Right cardiac atrium (tissue), 5 donors: ENCODE measurements at places on chromosomes 3 and 15. TPM values are rescaled to one million over a fixed set of nuclear protein-coding genes. Genes with fewer than 3 reads are reported as not detected.

GRCh38 chr3:57545636-57546268 is 1.6 kb upstream of the DNAH12 start:
- DNase-seq, result peak; percentile 42

CHRM5 gene
- not detected for polyA plus RNA-seq

- DNase-seq, result no peak
Measured at GRCh38 chr3:187750513-187751123, 5.3 kb upstream of the BCL6 start.

DNA sequence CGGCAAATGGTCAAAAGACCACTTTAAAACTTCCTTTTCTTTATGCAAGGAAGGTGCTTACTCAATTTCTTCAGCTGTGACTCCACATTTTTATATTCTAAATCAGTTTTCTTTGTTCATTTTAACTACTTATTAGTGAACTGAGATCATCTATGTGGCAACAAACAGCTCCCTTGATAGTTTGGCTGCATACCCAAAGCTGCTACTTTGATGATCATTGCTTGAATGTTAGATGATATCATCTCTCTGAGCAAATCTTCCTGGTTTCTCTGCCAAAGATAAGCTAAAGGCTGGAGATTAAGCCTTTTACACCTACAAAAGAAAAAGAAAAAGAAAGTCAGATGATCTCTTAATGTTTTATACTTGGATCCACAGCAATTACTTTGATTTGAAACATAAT is 95.5 kb downstream of the DPH6 start:
- DNase-seq, result no peak

GRM2 gene
- 0.09 TPM for polyA plus RNA-seq

AP3B2 gene
- 0.34 TPM for polyA plus RNA-seq

GRCh38 chr15:60576044-60576443 is 97.1 kb upstream of the ICE2 start:
- no peak for DNase-seq

DISP2 gene
- polyA plus RNA-seq, result 2.4 TPM

LSG1 gene
- polyA plus RNA-seq, result 12.1 TPM

GRCh38 chr15:64146885-64147681 is 4.4 kb upstream of the SNX22 start:
- peak; percentile 48 for DNase-seq

U2SURP gene
- polyA plus RNA-seq, result 22.8 TPM

DNA sequence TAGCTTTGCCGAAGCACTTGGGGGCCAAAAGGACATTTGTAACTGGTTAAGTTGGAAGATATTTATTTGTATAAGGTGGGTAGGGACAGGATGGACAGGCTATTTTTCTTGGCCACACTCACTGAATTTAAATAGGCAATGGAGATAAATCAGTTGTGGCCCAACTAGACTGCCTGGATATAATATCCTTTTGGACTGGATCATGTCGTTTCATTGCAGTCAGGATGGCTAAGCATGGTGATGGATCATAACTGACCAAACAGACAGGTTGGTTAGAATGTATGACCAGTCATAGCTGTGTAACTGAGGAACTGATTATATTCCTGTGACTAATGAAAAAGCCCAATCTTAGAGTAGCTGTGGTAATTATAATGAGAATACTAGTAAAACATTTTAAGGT is 284.0 kb downstream of the LPP start:
- no peak for DNase-seq

INAFM2 gene
- polyA plus RNA-seq, result 47.3 TPM

DNA sequence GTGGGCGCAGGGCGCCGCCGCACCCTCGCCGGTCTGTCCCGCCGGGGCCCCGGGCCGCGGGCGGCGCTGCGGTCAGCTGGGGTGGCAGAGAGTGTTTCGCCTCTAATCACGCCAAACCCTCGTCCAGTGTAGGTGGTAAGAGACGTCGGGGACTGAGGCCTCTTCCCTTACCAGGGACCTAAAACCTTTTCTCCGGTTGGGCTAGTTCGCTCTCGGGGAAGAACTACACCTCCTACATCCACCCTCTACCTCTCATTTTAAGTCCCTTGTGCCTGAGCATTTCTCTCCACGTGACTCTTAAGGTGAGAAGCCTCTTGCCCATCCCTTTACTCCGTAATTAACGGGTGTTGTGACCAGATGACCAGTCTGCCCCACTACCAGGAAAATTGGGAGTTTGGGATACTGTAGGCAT is 520 bp downstream of the TMEM42 start:
- DNase-seq, result no peak

GRCh38 chr3:13161021-13161759 is 88.0 kb upstream of the IQSEC1 start:
- DNase-seq, result no peak

GRCh38 chr3:88321363-88322050 is 171.7 kb downstream of the C3orf38 start:
- no peak for DNase-seq

DNA sequence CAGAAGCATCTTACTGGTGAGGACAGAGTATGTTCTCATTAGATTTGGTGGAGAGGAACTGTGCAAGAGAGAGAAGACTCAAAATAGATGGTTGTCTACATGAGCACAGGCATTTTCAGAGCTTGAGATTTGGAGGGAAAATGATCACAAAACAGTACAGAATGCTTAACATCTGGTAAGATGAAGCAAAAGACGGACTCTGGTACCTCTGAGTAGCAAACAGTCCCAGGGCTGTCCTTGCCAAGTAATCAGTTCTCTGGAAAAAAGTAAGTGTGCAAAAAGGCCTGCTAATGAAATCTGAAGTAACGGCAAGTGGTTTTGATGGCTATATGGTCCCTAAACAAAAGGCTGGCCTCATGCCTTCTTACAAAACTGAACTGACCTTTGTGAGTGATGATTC is 414.2 kb downstream of the CNTN4 start:
- no peak for DNase-seq

DNA sequence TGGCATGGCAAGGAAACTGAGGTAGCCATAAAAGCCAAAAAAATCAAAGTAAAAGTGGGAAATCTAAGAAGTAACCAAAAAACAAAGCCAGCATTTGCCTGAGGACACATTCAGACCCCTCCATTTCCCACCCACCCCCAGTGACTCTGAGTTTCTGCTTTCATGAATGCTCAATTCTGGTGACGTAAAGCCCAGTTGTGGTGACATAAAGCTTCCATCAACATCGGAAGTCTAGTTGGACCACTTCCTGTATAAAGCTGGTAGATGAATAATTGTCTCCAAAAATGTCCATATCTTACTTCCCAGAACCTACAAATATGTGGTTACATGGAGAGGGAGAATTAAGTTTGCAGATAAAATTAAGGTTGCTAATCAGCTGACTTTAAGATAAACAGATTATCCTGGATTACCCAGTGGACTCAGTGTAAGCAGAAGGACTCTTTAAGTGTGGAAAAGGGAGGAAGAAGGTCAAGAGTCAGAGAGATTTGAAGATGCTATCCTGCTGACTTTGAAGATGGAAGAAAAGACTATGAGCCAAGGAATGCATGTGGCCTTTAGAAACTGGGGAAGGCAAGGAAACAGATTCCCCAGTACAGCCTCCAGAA is 62.0 kb upstream of the ST3GAL6 start:
- DNase-seq, result no peak

DNA sequence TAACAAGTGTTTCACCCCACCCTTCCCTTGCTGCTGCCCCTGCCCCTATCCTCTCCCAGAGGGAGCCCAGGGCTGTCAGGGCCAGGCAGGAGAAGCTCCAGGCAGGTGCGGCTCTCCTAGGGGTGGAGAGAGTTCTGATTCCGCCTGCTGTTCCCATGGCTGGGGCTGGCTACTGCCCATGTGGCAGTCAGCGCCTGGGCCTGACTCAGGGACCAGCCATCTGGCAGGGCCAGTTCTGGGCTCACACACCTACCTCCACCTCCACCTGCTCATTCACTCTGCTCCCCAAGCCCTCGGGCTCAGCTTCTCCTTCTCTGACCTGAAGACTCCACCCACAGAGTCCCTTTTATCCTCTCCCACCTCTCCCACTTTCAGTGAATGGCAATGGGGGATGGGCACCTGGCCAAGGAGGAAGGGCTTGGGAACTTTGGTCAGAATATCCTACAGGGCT is 23.4 kb downstream of the AMOTL2 start:
- DNase-seq, result no peak

DNA sequence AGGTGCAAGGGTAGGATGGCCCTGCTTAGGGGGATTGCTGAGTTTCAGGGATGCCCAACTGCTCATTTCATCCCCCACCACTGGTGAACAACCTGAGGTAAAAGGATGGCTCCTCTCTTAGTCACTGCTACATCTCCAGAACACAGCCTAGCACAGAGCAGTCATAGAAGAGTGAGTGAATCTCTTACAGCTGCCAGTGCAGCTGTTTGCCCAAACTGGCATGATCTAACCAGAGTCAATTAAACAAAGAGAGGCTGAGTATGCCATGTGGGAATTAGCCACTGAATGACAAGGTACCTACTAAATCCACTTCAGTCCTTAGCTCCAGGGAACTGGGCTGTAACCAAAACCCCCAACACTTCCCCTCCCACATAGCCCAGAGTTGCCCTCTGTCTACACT is 6.8 kb upstream of the NCKIPSD start:
- DNase-seq, result no peak

CCR2 gene
- polyA plus RNA-seq, result 0.43 TPM

- no peak for DNase-seq
Measured at GRCh38 chr3:147421184-147421912, 12.2 kb downstream of the ZIC1 start.

PRTG gene
- polyA plus RNA-seq, result 0.23 TPM

GRCh38 chr3:51778554-51778953 is 483 bp downstream of the IQCF6 start:
- DNase-seq, result peak; percentile 40

- DNase-seq, result no peak
Measured at GRCh38 chr3:146577662-146578061, 27.5 kb downstream of the PLSCR5 start.

- DNase-seq, result no peak
Measured at GRCh38 chr3:189808246-189809007, 177.2 kb downstream of the TP63 start.

- no peak for DNase-seq
Measured at GRCh38 chr15:77778802-77779201, 146.1 kb upstream of the LINGO1 start.

GRCh38 chr3:38138349-38139190 is at the start of gene MYD88:
MYD88 (plus strand) TSS chr3:38138661; CDS start chr3:38138701, 40 bp downstream.
- peak; percentile 95 for DNase-seq

DNA sequence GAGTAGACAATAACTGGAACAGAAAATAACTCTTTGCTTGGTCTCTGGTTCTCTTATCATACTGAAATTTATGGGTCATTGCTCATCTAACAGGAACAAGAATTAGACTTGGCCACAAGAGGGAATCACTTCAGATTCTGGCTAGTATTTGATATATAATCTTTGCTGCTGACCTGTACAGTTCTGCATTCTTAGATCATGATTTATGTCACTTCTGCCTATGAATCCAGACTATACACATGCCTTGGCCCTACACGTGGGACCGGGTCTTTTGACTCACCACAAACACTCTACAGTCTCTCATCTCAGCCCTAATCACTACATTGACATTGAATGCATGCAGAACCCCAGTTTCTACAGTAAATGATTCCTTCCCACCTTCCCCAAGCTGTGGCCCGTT is 162.5 kb upstream of the SOX2 start:
- no peak for DNase-seq

- DNase-seq, result peak; percentile 55
Measured at GRCh38 chr3:45978006-45978761, 17.4 kb downstream of the FYCO1 start.

DNA sequence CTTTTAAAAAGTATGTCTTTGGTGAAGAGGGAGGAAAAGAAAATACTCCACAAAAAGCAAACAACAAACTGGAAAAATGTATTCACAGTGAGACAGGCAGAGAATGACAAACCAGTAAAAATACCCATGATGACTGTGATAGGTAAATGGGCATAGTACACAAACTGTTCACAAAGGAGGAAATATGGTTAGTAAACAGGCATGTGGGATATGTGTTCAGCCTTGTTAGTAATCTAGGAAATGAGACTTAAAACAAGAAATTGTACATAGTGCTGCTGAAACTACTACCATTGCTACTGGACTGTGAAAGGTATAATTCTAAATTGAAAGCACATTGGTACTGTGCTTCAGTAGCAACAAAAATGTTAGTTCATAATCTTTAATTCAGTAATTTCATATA is 50.1 kb downstream of the UBE2E2 start:
- no peak for DNase-seq

- DNase-seq, result no peak
Measured at GRCh38 chr3:151841801-151842200, 27.9 kb downstream of the AADAC start.

- no peak for DNase-seq
Measured at GRCh38 chr3:11077466-11077865, 76.8 kb upstream of the HRH1 start.

FBXO40 gene
- 72.1 TPM for polyA plus RNA-seq

DNA sequence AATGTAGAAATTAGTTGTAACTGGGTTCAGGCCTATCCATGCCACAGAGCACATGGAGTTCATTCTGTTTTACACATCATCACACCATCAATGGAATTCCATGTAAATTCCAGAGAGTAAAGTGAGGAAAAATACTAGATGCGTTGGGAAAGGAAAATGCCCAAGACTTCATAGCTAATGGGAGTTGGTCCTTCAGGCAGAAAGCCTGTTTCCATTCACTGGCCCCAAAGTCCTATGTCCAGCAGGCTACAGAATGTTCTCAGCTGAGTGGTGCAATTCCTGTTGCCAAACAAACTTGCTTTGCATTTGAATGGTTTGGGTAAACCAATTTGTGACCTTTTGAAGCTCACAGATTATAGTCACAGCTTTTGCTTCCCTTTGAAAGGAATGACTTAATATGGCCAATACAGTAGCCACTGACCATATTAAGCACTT is 164.6 kb upstream of the PFN2 start:
- DNase-seq, result no peak

DNA sequence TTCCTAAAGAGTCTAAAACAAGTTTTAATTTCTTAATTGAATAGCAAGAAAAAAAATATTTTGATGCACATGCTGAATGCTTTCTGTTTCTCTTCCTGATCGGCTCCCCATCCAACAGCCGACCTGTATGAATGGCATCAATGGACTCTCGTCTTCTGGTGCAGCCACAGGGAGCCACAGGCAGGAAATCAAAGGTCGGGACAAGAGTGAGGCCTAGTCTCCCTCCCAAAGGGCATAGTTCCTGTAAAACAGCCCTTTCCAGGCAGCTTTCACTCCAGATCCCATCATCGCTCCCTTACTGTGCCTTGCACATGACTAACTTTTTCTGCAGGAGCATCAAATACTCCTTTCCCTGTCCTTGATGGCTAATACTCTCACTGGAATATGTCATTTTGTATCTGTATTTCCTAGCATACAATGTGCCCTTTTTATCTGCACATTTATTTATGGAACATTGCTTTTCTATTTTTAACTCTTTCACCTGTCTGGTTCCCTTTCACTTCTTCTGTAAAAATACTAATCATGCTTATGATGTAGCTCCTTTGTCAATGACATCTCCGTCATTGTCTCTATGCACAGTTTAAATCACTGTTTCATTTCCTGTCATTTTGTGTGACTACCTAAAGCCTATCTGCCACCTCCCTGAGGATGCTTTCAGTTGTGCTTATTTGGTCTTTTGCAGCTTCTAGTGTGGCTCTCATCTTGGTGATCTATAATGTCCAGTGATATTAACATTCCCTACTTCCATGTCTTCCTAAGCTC is 326.2 kb downstream of the CTNNB1 start:
- DNase-seq, result no peak

- DNase-seq, result no peak
Measured at GRCh38 chr3:16136055-16136454, 38.4 kb upstream of the GALNT15 start.

SERINC4 gene
- 0.41 TPM for polyA plus RNA-seq
